KG1 (cell line): ENCODE measurements at places on chromosomes 6 and 20.

GRCh38 chr20:46331611-46332361 lies 23.5 kb upstream of the CDH22 start:
- DNase-seq, result no peak

DNA sequence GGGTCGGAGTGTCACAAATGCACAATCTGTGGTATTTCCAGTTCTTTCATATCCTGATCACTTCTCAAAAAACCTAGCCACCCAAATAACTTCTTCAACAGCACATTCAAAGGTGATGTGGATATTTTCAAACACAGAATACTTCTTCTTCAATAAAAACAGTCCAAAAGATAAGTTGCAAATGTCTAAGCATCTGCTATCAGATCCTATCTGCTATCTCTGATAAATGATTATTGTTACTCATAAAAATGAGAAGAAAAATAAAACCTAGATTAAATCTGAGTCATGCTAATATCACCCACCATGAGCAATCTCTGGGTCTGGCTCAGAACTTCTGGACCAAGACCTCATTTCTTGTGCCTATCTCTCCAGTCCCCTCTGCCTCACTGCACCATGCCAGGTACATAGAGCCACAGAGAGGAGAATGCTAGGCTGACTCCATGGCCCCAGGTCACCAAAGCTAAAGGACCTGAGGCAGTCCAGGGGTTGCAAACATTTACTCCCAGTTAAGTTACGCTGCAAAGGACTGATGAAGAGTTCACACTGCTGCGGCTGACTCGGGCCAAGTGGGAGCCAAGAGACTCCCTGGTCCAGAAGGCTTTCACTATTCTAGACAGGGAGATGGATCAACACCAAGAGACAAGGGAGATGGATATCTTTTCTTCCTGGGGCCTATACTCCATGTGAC lies 101.4 kb downstream of the KIF13A start:
- DNase-seq, result no peak

- DNase-seq, result no peak
Observed at GRCh38 chr6:43840490-43841218, 70.6 kb downstream of the VEGFA start.

- no peak for DNase-seq
Observed at GRCh38 chr6:42113936-42114636, 28.3 kb downstream of the C6orf132 start.

DNA sequence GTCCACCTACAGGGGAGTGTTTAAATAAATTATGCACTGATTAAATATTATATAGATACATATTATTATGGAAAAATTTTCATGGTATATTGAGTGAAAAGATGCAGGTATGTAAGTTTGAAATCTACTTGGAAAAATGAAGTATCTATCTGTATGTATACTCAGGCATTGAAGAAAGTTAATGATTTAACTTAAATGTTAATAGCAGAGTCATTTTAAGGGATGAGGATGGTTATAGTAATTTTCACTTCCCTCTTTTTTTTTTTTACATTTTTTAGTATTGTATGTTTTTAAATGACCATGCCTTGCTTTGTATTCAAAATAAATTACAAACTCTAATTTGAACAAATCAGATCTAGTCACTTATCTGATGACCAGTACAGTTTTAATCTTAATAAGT lies 43.2 kb upstream of the NOTCH4 start:
- DNase-seq, result no peak

DNA sequence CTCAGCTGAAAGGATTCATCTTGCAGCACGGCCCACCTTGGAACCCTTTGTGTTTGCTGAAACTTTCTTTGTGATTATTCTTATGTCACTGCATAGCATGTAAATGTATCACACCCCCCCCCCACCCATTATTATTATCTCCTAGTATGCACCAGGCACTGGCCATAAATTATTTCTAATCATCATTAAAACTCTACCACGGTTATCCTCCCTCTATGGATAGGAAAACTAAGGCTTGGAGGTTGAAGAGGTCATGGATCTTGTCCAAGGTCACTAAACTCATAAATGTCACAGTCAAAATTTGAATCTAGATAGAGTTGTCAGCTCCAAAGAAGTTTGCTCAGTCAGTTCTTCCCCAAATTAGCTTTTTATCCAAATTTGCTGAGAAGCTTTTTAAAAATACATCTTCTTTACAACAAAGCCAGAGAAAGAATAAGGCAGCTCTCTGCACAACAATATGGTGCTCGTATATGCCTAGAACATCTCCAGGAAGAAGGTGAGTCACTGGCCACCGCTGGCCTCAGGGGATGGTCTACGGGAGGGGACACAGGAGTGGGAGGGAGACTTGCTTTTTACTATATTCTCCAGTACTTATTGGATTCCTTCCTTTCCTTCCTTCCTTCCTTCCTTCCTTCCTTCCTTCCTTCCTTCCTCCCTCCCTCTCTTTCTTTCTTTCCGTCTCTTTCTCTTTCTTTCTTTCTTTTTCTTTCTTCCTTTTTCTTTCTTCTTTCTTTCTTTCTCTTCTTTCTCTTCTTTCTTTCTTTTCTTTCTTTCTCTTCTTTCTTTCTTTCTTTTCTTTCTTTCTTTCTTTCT lies 134.5 kb downstream of the VEGFA start:
- no peak for DNase-seq

DNA sequence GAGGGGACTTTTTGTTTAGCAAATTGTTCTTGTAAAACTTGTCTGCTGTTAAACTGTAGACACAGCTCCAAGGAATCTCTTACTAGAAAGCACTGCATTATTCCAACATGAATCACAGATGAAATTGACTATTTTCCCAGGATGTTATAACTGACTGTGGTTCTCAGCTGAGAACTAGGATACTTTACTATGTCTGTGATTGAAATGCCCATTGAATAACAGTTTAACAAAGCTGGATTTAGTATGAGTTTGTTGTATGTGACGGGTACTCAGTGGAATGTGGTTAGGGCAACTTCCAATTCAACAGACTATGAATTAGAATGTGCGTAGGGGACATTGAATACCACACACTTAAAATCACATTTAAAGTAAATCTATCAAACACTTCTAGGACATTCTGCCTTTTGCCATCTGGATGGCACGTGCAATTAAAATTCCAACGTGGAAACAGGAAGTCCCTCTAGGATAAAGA lies 193.4 kb upstream of the PREP start:
- DNase-seq, result no peak

DNA sequence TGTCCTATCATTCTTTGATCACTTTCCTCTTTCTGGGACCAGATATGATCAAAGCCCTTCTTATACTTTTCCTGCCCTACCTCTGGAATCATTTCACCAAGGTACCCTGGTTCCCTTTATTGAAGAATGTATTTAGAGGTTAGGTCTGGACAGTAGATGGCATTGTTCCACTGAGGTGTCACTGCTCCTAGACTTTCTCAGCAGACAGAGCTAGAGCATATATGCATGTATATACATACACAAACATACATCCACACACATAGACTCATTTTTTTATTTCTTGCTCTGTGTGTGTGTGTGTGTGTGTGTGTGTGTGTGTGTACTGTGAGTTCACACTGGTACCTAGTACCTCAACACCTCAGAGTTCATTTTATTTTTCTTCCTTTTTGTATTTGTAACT lies 40.9 kb downstream of the PTPRA start:
- no peak for DNase-seq

- DNase-seq, result no peak
Observed at GRCh38 chr6:127216810-127217789, 49.6 kb upstream of the RNF146 start.

DNA sequence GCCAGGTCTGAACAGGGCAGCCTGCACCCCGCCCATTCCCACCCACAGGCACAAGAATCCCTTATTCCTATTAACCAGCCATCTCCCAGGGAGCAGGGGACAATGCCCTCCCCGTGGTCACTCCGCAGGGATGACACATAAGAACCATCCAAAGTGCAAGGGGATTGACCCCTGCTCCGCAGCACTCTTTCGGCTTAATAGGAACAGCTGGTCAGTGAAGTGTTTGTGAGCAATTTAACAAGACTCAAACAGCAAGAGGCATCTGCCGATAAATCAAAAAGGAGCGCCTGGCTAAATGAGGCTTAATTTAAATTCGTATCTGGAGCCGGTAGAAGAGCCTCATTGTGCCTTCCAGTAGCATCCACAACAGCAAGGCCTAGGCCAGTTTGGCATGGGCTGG lies 389.4 kb downstream of the RNGTT start:
- DNase-seq, result no peak

GRCh38 chr20:4383961-4384360 lies 337.7 kb upstream of the PRND start:
- DNase-seq, result no peak

DNA sequence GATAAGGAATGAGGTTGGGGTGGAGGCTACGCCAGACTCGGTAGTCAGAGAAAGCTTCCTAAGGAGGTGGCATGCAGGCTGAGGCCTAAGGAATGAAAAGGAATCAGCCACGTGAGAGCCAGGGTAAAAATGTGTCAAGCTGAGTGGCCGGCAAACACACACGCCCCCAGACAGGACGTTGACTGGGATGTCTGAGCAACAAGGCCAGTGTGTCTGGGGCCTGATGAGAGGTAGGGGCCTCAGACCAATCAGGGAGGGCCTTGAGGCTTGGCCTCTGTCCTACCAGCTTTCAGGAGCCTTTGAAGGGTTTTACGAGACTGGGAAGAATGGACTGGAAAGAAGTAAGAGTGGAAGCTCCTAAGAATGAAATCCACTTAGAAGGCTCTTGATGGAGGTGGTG lies 61.0 kb upstream of the PHACTR2 start:
- DNase-seq, result no peak

- no peak for DNase-seq
Observed at GRCh38 chr20:34350095-34350494, 13.0 kb upstream of the ITCH start.

- no peak for DNase-seq
Observed at GRCh38 chr20:13929836-13930235, 60.6 kb downstream of the SEL1L2 start.

DNA sequence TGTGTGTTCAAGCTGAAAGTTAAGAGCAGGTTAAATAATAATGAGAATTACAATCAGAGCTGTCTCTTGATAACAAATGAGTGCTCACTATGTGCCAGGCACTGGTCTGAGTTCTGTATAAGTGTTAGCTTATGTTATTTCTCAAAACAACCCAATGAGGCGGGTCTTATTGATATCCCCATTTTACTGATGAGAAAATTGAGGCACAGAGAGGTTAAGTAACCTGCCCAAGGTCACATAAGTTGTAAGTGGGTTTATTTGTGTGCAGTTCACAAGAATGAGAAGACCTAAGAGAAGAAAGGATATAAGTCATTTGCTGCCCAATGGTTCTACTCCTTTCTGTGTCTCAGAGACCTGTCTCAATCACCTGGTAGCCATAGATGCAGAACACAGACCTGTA lies 34.1 kb upstream of the ARMH2 start:
- DNase-seq, result no peak

DNA sequence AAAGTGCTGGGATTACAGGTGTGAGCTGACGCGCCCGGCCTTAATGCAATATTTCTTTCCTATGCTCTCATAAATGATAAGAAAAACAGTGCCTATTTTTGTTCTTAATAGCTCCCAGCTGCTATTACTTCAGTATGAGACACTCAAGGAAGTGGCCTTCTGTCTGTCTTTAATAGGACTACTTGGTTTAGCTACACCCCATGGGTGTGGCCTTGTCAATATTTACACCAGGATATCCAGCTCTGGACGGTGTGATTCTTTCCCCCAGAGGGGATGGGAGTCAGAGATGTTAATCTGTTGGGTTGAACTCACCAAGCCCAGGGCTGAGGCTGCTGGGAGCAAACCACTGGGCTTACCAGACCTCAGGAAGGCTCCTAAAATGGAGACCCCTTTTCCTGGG lies 134.2 kb downstream of the CEP57L1 start:
- DNase-seq, result no peak

GRCh38 chr20:1393507-1393882 lies 641 bp upstream of the FKBP1A start:
- no peak for DNase-seq

- no peak for DNase-seq
Observed at GRCh38 chr6:167968091-167968490, 29.4 kb upstream of the KIF25 start.

DNA sequence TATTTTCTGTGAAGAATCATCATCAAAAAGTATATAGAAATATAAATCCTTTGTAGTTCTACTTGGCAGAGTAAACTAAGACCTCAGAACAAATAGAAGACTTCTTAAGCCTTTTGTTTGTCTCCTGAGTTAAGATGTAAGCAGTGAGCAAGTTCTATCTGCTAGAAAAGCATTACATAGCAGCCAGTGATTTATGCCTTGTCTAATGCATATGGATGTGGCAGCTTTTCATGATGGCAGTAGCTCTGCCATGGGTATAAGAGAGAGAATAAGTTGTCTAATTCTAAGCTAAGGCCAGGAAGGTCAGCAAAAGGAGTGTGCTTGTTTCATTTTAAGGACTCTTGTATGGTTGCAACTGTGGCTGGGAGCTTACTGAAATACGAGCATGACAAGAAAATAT lies 920.2 kb downstream of the GRIK2 start:
- no peak for DNase-seq

DNA sequence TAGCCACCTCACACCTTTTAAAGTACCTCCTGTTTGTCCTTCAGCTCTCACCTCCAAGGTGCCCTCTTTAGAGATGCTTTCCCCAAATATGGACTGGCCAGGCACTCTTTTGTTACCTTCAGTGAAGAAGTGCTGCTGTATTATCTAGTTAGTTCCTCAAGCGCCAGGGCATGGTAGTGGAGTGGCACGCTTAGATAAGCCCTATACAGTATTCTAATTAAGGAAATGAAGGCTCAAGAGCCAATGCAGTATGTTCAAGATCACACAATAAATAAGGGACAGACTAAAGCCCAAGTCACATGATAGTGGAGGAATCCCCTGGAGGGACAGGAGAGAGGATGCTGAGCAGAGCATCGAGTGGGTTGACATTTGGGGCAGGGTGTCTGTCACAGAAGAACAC lies 28.5 kb upstream of the GFOD1 start:
- DNase-seq, result no peak

- DNase-seq, result no peak
Observed at GRCh38 chr6:129929433-129929832, 68.3 kb upstream of the TMEM244 start.

DNA sequence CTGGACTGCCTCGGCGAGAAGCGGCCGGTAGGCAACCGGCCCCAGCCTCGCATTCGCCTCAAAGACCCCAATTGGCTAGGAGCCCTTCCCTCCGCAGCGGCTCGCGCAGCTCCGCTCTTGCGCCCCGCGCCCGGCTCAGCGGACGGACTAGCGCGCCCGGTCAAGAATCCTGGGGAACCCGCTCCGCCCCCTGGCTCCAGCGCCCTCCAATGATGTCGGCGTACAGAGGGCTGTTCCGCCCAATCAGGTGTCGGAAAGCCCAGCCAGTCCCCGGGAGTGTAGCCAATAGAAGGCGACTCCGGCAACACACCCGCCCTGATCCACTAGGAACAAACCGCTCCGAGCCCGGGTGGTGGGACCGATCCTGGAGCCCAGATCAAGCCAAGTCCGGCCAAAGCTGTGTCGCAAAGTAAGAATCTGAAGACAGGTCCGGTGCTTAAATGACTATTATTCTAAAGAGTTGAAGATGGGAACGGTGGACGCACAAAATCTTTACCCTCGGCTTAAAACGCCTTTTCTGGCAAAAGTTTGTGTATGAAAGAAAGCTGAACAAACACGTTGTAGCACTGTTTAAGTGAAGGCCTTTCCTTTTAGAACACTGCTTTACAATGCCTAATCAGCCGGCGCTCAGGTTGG lies 132.2 kb downstream of the OGFRL1 start:
- no peak for DNase-seq

GRCh38 chr20:43940518-43941225 lies 26.0 kb downstream of the TOX2 start:
- DNase-seq, result no peak

GRCh38 chr6:152859225-152859624 lies 108.6 kb downstream of the VIP start:
- DNase-seq, result no peak

GRCh38 chr6:99611148-99611547 lies 4.5 kb downstream of the PRDM13 start:
- no peak for DNase-seq
